ENCODE measurements at places on chromosomes 11 and 22. TPM values are rescaled to one million over a fixed set of nuclear protein-coding genes. Genes with fewer than 3 reads are reported as not detected.

DNA sequence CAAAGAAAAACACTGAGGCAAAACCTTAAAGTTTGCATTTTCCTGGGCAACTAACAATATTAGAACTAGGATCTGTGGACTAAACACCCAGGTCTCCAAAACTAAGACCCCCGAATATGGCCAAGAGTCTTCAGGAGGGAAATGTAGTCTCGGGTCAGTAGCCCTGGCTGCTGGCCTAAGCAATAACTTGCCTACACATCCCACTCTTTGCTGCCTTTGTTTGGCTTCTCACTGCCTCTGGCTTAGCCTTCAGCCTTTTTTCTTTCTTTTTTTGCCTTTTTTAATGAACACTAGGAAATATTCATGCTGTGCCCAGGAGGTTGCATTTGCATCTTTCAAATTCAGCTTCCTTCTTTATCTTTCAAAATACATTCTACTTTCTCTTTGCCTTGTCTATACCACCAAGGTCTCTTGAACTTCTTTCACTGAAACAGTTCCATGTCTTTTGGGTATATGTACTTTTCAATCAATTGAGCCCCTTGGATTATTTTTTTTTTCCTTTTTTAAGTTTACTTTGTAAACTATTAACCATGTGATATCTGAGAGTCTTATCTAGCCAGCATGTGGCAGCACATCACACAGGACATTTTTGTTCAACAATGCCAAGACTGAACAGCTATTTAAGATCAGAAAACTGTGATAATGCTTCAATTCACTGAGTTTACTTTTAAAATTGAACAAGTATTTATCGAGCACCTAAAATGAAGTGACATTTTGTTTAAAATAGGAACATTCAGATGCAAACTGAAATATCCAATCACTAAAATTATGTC, 165.0 kb upstream of the TRPC6 start:
- no peaks in the 10 kb centered on the region for H3K36me3 ChIP-seq
- no peaks in the 10 kb centered on the region for H3K4me1 ChIP-seq
- H3K27me3 ChIP-seq: no peaks in the 10 kb centered on the region
- no peak overlapping the region for H3K4me3 ChIP-seq
- H3K27ac ChIP-seq: no peak overlapping the region
- no peak for DNase-seq

Gene GRAP2
- total RNA-seq: 4.3 TPM

GRCh38 chr22:46082633-46083032, 67.7 kb upstream of the PPARA start:
- DNase-seq: no peak
- H3K27me3 ChIP-seq: no peaks in the 10 kb centered on the region
- no peak overlapping the region for H3K4me3 ChIP-seq

GRCh38 chr11:17767914-17768313, 33.3 kb downstream of the KCNC1 start:
- no peak for DNase-seq
- H3K4me3 ChIP-seq: no peak overlapping the region
- no peaks in the 10 kb centered on the region for H3K27me3 ChIP-seq
- H3K4me1 ChIP-seq: no peaks in the 10 kb centered on the region
- H3K36me3 ChIP-seq: no peaks in the 10 kb centered on the region

Gene KDM4D
- total RNA-seq: 0.93 TPM

Gene EHF
- total RNA-seq: 1.1 TPM

DNA sequence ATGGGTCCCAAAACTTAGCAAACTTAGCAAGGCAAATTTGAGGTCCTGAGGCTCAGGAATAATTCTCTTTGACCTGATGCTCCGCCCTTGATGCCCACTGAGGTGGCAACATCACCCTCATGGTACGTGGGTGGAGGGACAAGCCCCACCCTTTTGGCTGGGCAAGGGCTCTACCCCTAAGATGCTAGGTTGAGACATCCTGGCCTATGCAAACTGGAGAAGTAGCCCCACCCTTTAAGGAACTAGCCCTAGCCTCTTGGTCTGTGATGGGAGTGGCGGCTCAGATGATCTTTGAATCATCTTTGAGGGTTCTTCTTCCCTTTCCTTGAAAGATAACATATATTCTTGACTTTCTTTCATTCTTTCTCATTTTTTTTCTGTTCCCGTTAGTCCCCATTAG, 32.9 kb downstream of the CABIN1 start:
- no peak overlapping the region for H3K4me3 ChIP-seq
- H3K4me1 ChIP-seq: no peaks in the 10 kb centered on the region
- H3K27ac ChIP-seq: no peak overlapping the region
- H3K36me3 ChIP-seq: peaks cover 84% of the 10 kb centered on the region
- H3K27me3 ChIP-seq: no peaks in the 10 kb centered on the region

DNA sequence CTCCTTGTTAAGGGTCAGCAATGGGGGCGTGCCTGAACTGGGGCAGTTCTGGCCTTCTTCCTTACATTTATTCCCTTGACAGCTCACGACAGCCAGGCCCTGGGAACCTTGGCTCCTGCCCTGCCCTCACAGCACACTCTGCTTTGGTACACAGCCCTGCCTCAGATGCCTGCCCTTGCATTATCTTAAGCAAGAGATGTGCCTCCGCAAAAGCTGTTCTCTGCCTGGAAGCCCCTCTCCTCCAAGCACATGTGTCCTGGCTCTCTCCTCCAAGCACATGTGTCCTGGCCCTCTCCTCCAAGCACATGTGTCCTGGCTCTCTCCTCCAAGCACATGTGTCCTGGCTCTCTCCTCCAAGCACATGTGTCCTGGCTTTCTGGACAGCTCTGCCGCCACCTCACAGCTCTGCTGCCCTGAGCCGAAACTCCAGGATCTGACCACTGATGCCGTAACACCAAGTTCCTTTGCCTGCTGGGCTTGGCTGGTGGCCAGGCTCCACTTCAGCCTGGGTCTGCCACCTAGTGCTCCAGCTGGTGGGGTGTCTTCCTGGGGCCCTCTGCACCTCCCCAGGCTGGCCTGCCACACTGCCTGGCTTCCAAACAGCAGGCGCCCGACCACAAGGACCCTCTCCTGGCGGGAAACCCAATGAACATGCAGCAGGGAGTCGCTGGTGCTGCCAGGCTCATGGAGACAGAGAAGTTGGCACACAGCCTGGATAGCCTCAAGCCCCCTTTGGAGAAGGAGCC, 53.0 kb downstream of the SCUBE1 start:
- H3K27me3 ChIP-seq: peaks cover 2% of the 10 kb centered on the region
- DNase-seq: no peak
- peaks cover 5% of the 10 kb centered on the region for H3K4me1 ChIP-seq
- H3K27ac ChIP-seq: no peak overlapping the region
- no peaks in the 10 kb centered on the region for H3K36me3 ChIP-seq
- H3K4me3 ChIP-seq: no peak overlapping the region

DNA sequence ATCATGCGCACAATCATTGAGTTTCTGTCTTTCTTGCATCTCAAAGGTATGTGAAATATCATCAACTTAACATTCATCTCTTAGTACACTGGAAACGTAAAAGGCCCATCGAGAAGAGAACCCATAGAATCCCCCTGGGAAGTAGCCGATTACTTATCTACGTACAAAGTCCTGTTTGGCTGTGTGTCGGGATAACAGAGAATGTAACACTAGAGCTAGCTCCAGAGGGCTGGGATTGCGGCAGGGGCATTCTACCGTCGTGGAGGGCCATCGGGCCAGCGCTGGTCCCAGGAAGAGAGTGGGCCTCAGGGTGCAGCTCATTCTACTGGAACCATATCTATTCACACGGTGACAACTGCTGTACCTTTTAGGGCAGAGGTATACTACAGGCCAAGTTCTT, 4.5 kb downstream of the GAL start:
- H3K27me3 ChIP-seq: peaks cover 45% of the 10 kb centered on the region
- no peak overlapping the region for H3K4me3 ChIP-seq
- DNase-seq: no peak
- no peaks in the 10 kb centered on the region for H3K36me3 ChIP-seq

DNA sequence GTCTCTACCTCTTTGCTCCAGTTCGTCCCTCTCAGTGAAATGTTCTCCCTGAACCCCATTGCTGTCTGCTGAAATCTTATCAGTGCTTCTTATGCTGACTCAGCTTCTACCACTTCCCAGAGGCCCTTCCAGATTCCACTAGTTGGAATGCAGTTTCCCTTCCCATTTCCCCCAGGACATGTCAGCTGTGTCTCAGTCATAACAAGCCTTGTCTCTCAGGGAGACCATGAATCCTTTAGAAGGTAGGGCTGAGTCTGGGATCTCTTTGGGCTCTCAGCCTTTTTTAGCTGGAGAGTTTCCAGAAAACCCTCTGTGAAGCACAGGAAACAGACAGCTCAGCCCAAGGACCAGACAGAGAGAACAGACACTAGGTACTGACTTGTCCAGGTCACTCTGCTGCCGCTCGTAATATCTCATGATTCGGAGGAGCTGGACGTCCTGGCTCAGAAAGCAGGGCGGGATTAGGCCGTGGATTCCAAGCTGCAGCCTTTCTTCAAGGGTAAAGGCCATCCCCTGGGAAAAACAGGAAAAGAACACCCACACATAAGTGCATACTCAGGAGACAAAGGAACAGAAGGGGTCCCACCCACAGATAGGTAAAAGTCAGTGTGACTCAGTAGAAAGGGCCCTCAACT, 113.0 kb downstream of the ME3 start:
- H3K27ac ChIP-seq: no peak overlapping the region
- no peaks in the 10 kb centered on the region for H3K27me3 ChIP-seq
- no peak for DNase-seq
- no peak overlapping the region for H3K4me3 ChIP-seq

GRCh38 chr11:84339796-84340195, 1053.6 kb upstream of the CCDC90B start:
- H3K4me1 ChIP-seq: no peaks in the 10 kb centered on the region
- DNase-seq: no peak
- H3K36me3 ChIP-seq: no peaks in the 10 kb centered on the region
- H3K27me3 ChIP-seq: no peaks in the 10 kb centered on the region
- H3K27ac ChIP-seq: no peak overlapping the region

Gene AASDHPPT
- 29.6 TPM for total RNA-seq

DNA sequence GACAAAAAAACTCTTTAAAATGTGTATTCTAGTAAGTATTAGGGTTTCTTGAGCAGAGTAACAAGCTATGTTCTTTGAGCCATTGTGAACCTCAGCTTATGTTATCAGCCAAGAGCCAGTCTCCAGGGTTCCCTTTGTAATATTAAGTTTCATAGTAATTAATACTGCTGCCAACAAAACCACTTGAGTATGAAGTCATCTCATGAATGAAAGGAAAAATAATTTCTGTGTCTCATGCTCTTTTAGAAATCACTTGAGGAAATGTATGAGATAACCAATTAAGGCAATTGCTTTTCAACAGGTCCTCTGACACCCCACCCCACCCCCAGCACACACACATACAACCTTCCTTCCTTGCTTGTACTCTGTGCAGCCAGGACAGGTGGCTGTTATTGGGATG, 59.9 kb downstream of the BBOX1 start:
- H3K4me1 ChIP-seq: no peaks in the 10 kb centered on the region
- no peaks in the 10 kb centered on the region for H3K36me3 ChIP-seq
- H3K4me3 ChIP-seq: no peak overlapping the region
- DNase-seq: no peak

GRCh38 chr11:120925944-120926343, 98.0 kb upstream of the TBCEL start:
- no peak overlapping the region for H3K4me3 ChIP-seq
- DNase-seq: no peak
- peaks cover 16% of the 10 kb centered on the region for H3K4me1 ChIP-seq
- H3K27ac ChIP-seq: no peak overlapping the region
- peaks cover 3% of the 10 kb centered on the region for H3K27me3 ChIP-seq

DNA sequence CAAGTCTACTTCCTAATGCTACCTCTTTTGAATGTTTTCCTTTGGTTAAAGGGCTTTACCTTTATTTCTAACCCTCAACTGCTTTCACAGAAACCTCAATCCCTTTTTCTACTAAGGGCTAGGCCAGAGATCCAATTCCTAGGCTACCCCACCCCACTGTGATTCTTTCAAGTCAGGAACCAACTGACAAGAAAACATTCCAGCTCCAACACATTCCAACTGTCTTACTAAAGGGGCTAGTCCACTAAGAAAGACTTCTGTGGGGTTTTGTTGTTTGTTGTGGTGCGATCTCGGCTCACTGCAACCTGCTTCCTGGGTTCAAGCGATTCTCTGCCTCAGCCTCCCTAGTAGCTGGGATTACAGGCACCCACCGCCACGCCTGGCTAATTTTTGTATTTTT, 151.3 kb downstream of the APOL5 start:
- H3K4me3 ChIP-seq: no peak overlapping the region
- no peak for DNase-seq
- peaks cover 22% of the 10 kb centered on the region for H3K27me3 ChIP-seq
- H3K36me3 ChIP-seq: no peaks in the 10 kb centered on the region
- H3K27ac ChIP-seq: no peak overlapping the region

DNA sequence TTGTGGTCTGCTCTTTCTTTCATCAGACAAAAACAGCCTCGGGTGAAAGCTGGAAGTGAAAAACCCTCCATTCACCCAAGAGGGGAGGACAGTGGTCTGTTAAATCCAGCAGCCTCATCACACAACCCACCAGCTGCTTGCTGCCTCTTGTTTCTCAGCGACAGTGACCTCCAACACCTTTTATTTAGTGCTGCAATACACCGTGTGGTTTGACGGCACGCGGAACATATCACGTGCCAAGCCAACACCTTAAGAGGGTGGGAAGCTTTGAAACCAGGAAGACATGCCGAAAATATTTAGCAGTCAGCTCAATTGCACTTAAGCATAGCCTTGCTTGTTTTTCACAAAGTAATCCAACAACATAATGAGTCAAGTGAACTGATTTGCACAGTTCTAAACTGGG, 39.8 kb upstream of the POGLUT3 start:
- H3K27ac ChIP-seq: no peak overlapping the region
- no peaks in the 10 kb centered on the region for H3K4me1 ChIP-seq
- DNase-seq: no peak
- H3K4me3 ChIP-seq: no peak overlapping the region
- H3K36me3 ChIP-seq: no peaks in the 10 kb centered on the region

- H3K27me3 ChIP-seq: peaks cover 11% of the 10 kb centered on the region
- no peak overlapping the region for H3K27ac ChIP-seq
- no peak overlapping the region for H3K4me3 ChIP-seq
- no peaks in the 10 kb centered on the region for H3K36me3 ChIP-seq
Observed at GRCh38 chr11:32870676-32871075, 21.9 kb upstream of the QSER1 start.

Gene APLNR
- total RNA-seq: not detected

Gene KLHL22
- total RNA-seq: 22.4 TPM

Gene CADM1
- total RNA-seq: 0.86 TPM

DNA sequence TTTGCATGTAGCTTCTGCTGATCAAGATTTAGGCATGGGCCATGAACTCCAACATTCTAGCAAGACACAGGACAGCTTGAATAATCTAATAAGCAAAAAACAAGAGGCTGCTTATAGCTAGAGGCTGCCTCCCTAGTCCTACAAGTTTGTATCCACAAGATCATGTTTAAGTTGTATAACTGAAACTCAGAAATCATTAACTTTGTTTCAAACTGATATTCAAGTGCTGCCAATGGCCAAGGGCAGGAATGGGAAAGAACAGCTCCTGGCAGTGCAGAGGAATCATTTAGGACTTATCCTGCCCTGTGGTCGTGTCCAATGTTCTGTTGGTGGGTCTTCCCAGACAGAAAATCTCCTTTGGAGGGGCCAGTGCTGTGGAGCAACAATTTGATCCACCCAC, 209.6 kb upstream of the DDI1 start:
- H3K27me3 ChIP-seq: peaks cover 14% of the 10 kb centered on the region
- no peaks in the 10 kb centered on the region for H3K4me1 ChIP-seq
- no peak for DNase-seq
- no peak overlapping the region for H3K27ac ChIP-seq

- no peak for DNase-seq
- H3K4me1 ChIP-seq: peaks cover 16% of the 10 kb centered on the region
- H3K36me3 ChIP-seq: peaks cover 58% of the 10 kb centered on the region
- no peak overlapping the region for H3K4me3 ChIP-seq
- H3K27me3 ChIP-seq: no peaks in the 10 kb centered on the region
- no peak overlapping the region for H3K27ac ChIP-seq
Observed at GRCh38 chr22:45208993-45209838, 31.5 kb downstream of the KIAA0930 start.

Measured in activated B cell treated with CpG ODN at 0.5 μM for 24 hours (primary cell).